ENCODE measurements at places on chromosomes 2 and 18.

DNA sequence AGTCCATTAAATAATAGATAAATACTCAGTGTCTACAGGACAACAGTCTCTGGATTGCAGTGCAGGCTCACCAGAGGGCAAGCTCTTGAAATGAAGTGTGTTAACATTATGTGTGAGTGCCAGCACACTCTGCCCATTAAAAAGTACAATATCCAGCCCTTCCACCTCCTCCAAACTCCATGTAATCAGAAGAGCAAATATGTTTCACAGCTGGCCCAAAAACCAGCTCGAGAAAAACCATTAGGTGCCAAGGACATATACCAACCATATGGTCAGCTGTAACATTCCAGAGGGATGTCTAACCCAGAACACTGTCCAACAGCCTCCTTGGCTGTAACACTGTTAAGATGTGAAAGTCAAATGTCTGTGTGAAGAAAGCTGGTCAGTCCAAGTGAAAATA is 112.2 kb downstream of the ZNF385B start:
- DNase-seq = no peak

DNA sequence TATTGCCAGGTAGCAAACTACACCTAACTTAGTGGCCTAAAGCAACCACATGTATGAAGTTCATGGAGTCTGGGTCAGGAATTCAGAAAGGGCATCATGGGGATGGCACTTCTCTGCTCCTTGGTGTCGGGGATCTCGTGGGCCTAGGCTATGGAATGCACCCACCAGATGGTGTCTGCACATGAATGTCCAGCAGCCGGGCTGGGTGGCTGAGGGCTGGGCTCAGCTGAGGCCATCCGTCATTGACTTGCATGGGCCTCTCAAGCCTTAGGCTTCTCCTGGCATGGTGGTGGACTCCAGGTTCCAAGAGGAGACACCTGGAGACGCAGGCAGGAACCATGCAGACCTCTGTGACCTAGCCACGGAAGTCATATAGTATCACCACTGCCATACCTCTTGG is 26.0 kb upstream of the RPL31 start:
- DNase-seq = no peak

DNA sequence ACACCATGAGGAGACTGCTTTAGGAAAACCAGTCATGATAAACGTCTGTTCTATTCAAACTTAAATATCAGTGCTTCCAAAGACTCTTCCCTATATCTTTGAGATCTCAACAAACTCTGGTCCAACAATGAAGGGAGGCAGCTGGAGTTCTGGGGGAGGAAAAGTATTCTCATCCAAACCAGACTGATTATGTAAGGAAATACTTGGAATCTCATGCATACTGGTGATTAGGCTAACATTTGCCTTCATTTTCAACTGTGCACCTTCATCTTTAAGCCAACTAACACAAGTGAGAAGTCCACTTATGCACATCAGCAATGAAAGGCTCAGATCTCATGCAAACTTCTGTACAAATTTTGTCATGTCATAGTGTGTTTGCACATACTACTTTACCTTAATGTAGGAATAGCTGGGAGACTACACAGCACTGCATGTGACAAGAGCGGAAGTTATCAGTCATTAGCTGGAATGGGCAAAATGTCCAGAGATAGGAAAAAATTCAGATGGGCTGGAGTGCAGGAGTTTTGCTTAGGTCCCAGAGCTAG is 67.5 kb upstream of the STK17B start:
- no peak for DNase-seq

GRCh38 chr2:62672601-62673000 is 32.9 kb upstream of the EHBP1 start:
- DNase-seq = no peak

- no peak for DNase-seq
These were observed 187.1 kb upstream of the OSR1 start for GRCh38 chr2:19545507-19545906.

GRCh38 chr2:217789003-217789735 is 213.6 kb downstream of the TNS1 start:
- DNase-seq = no peak

DNA sequence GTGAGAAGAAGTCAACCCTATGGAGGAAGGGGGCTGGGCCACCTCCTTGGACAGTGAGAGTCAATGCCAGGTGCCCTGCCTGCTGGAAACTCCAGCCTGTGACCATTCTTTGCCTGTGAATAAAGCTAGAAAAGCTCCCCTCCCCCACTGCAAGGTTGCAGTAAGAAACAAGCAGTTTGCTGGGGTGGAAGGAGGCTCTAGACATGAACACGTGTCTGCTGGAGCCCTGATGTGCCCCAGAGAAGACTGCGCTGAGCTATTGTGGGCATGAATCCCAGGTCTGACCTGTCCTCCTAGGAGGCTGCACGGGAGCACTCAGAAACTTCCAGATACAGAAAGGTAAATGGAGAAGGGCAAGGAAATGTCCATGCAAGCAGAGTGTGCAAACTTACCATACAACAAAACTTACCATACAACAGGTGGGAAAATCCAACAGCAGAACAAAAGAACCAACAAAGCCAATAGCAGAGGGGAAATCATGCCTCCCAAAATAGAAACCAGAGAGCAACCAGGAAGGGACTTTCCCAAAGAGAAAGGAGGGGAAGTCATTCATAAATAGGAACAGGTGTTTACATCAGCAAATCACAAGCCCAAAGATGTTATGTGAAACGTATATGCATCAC is 278.7 kb downstream of the BCL2 start:
- no peak for DNase-seq

- DNase-seq = no peak
These were observed 46.2 kb downstream of the MEIS1 start for GRCh38 chr2:66481100-66481549.

- DNase-seq = no peak
These were observed 158.6 kb downstream of the PIK3C3 start for GRCh38 chr18:42113529-42114191.

- no peak for DNase-seq
These were observed 6.7 kb downstream of the TNFRSF11A start for GRCh38 chr18:62331581-62332356.

DNA sequence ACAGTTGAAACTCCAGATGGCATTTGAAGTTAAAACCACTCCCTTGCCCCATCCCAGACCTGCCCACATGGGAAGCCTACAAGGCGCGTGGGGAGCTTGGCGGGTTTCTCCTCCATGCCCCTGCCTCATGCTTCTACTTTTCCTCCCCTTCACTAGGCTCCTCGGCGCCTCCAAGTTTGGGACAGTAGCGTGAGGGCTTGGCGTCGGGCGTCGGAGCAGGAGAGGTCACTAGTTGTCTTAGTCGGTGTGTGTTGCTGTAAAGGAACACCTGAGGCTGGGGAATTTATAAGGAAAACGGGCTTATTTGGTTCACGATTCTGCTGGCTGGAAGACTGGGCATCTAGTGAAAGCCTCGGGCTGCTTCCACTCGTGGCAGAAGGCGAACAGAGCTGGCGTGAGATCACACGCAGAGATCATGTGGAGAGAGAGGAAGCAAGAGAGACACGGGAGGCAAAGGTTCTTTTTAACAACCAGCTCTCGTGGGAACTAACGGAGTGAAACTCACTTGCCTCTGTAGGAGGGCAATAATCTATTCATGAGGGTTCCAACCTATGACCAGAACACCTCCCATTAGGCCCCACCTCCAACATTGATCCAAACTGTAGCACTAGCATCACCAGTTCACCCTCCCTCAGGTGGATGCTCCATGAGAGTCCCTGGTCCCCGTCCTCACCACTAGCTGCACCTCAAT is 25.3 kb downstream of the ITM2C start:
- DNase-seq = no peak

DNA sequence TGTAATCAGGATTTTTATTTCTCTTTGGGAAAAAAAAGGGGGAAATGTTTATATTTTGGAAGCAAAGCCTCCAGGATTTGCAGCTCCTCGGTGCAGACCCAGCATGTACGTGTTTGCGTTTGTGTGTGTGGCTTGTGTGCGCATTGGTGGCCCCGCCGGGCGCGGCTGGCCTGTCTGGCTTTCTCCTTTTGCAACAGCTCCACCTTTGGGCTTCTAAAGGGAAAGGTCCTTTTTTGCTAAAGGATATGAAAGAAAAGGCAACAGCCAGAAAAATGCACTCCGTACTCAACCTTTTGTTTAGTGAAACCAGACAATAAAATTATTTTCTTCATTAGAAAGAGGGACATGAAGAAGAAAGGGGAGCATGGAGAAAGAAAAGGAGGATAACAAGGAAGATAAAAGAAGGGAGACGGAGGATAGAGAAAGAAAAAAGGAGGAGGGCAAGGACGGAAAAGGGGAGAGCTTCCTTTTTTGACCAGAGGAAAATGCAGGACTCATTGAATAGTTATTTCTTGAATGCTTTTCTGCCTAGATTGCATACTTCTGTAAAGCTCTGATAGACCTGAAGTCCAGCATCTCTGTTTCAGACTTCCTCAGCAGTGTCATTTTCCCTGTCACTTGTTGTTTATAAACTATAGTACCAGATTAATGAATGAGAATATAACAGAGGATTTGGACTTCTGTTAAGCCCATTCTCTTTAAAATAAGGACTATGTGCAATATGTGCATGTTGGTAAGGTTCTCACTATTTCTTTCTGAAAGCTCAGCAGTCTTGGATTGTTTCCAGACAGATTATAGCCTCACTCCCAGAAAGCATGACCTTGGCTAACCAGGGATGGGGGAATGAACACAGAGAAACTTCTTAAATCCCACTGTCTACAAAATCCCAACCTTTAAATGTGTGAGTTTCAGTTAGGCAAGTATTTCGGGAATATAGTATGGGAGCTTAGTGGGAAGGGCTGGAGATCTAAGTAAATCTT is 563.1 kb upstream of the PIK3C3 start:
- no peak for DNase-seq

DNA sequence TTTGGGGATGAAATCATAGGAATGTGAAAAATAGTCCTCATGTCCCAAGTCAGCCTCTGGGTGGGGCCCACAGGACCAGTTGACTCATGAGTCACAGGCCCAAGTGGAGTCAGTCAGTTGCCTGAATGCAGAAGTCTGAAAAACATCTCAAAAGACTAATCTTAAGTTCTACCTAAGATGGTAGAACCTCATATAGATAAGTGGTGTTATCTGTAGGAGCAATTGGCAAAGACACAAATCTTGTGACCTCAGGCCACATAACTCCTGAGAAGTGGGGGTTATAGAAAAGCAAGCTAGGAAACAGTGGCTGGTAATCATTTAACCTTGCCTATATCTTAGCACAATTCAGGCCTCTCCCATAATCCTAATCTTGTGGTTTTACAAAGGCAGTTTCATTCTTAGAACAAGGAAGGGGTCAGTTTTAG is 257.1 kb upstream of the SPOPL start:
- DNase-seq = no peak

DNA sequence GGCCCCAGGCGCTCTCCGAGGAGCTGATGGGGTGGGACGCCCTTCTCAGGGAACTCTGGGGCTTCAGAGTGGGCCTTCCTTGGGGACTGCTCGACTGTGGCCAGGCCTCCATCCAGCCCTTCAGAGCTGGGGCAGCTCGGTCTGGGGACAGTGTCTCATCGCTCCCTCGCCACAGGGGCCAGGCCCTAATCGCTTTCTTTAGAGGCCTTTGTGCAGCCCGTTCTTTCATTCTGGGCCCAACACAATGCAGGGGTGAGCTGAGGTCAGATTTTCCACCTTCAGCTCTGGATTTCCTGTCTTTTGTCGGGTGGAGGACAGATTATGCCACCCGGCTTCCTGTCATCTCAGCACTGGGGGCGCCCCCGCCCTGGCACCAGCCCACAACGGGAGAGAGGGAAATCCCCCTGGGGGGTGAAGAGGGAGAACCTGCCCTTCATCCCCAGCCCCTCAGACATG is 25.2 kb downstream of the MYCN start:
- no peak for DNase-seq

All from cortex of kidney (tissue), 1 donor.